ENCODE measurements at places on chromosomes 13 and 19.

DNA sequence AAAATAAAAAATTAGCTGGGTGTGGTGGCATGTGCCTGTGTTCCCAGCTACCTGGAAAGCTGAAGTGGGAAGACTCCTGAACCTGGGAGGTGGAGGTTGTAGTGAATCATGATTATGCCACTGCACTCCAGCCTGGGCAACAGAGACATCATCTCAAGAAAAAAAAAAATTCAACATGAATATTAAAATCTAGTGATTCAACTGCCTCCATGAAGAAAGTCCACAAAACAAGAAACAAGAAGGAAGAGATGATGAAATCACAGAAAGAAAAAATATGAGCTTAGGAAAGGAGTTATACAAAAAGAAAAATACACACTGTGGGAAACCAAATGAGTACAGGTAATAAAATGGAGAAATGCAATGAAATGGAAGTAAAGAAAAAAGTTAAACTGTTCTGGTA, 99.6 kb upstream of the SIAH3 start:
- DNase-seq, result no peak

- DNase-seq, result no peak
These were observed 278.9 kb upstream of the PCDH9 start for GRCh38 chr13:67509018-67509417.

- DNase-seq, result no peak
These were observed 20.7 kb downstream of the SAMD4B start for GRCh38 chr19:39362682-39363657.

DNA sequence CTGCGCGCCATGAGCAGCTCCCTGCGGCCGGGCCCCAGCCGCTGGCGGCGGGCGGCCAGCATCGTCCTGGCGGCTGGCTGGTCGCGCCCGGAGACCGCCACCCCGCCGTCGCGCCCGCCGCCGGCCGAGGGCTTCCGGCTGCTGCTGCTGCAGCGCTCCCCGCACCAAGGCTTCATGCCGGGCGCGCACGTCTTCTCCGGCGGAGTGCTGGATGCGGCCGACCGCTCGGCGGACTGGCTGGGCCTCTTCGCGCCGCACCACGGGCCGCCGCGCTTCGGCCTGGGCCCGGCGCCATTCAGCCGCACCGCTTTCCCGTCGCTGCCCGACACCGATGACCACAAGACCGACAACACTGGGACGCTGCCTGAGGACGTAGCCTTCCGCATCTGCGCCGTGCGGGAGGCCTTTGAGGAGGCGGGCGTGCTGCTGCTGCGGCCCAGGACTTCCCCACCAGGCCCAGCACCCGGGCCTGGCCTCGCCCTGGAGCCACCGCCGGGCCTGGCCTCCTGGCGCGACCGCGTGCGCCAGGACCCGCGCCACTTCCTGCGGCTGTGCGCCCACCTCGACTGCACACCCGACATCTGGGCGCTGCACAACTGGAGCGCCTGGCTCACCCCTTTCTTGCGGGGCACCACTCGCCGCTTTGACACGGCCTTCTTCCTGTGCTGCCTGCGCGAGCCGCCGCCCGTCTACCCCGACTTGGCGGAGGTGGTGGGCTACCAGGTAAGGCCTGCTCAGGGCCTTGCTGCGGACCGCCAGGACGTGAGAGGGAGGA, 518 bp downstream of the NUDT19 start:
- no peak for DNase-seq

DNA sequence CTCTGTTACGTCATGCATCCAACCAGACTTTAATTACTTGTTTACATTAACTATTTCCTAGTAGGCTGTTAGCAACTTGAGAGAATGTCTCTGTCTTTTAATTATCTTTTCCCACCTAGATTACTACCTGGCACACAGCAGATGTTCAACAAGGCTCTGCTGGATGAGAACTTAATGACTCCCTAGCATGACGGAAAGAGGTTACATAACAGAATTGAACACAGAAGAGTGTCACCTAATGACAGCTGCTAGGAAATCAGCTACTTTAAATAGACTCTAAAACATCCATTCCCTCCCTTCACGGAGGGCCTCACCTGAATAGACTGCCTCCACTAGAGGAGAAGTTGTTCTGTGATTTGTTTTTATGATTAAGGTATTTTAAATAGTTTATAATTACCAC, 110.8 kb downstream of the TEX29 start:
- no peak for DNase-seq

Data from HepG2 (cell line).